ENCODE measurements at places on chromosomes 4 and X.

DNA sequence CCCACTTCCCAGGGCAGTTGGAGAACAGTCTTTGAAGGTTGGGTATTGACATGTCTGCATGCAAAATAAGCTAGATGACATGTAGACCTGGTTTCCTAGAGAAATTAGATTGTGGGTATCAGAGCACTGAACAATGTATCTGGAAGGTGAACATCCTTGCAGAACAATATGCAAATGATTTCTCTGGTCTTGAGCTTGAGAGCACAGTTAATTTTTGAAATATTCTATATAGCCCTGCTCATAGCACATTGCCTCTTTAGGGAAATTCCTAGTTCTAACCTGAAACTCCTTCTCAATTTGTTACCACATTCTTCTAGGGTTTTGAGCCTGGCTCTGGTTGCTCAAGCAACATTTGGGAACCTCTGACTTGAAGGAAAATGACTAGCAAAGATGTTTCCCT is 41.6 kb upstream of the LAS1L start:
- DNase-seq = no peak

GRCh38 chrX:129654652-129655546 is at the start of gene APLN:
APLN (minus strand) TSS chrX:129654956; CDS start chrX:129654630, 326 bp downstream.
- no peak for DNase-seq

DNA sequence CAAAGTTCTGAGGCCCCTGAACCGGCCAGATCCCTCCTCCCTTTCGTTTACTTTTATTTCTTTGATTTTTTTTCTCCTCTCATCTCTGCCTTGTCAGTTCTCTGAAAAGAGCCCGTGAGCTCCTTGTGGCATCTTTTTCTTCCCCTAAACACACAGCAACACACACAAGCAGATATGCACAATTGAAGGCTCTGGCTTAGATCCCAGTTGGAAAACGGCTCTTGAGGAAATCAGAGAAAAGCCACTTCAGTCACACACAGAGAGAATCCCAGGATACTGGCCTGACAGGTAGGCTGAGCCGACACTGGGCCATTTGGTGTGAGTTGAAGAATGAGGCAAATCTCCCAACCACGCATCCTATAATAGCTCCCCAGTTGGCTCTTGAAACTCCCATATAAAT is 12.9 kb downstream of the DIPK2B start:
- no peak for DNase-seq

DNA sequence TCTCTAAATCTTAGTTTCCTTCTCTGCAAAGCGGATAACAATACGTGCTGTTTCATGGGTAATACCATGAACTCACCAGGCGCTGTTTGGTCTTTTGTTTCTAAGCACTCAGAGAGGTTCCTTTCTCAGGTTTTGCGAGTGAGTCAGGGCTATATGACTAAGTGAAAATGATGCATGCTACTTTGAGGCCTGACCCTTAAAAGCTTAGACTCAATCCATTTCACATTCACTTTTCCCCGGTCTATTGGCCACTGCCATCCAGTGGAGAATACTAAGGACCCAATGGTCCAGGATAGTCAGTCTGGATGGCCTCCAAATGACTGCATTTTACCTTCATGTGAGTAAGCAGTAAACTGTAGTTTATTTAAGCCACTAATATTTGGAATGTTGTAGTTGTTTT is 400.8 kb upstream of the SLIT2 start:
- no peak for DNase-seq

DNA sequence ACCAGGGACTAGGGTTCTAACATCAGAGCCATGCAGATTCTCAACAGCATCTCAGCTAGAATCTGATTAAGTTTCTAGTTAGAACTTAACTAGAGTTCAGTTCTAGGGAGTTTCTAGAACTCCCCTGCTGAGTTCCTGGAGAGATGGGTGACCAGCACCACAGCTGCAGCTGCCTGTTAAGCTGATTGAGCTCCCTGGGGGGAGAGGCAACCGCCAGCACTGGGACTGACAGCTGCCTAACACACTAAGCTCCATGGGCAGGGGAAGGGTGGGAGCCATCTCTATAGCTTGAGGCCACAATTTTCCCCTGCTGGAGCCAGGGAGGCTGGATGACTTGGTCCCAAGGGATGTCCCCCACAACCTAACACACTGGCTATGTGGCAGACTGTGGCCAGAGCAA is 84.2 kb downstream of the CHIC1 start:
- no peak for DNase-seq
